ENCODE measurements at places on chromosomes 2 and 18.

- no peak for DNase-seq
Observed at GRCh38 chr2:55502590-55503141, 16.9 kb upstream of the CFAP36 start.

GRCh38 chr2:82796132-82796531, 1662.9 kb downstream of the SUCLG1 start:
- peak; percentile 6 for DNase-seq

DNA sequence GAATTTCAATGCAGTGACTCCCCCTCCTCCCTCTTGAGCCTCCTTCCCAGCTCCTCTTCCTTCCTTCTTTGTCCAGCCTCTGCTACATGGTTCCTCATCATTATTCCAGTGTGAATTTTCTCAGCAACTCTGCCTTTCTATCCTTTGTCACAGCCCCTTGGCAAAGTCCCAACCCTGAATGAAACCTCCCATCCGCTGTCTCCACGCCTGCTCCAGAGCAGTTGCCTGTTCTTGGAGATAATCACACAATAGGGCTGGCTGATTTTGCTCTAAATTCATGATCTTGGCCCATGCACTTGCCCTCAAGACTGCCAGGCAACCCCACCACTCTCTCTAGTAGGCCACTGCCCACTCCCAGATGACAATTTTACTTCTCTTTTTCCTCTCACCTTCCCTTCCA, 61.4 kb downstream of the BCL2L11 start:
- DNase-seq: no peak

DNA sequence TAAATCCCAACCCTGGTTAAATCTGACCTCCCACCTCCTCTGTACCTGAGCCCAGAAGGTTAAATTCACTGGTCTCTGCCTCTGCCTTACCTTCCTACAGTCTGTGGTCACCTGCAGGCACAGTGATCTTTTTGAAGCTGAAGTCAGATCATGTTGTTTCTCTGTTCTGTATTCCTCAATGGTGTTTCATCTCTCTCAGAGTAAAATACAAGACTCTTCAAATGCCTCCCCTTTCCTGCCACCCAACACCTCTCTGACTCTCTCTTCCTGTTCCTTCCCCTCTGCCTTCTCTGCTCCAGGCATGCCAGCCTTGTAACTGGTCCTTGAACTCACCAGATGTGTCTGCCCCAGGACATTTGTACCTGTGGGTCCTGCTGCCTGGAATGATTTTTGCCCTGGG, 219.3 kb downstream of the UXS1 start:
- DNase-seq: no peak

DNA sequence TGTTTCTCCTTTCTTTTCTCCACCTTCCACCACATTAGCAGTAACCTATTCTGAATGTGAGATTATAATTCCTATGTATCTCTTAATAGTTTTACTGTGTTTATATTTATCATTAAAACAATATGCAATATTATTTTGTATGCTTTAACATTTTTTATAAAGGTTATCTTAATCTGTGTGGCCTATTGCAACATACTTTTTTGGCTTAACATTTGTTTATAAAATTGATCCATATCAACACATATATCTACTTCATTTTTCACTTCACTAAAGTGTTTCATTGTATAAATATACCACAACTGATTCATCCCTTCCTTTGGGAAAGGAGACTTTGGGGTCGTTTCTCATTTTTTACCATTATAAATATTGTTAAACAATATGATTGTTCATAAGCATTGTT, 48.6 kb downstream of the ATP9B start:
- DNase-seq: no peak

All from fibroblast of skin of scalp (primary cell).